ENCODE measurements at places on chromosomes 5 and 9.

- DNase-seq, result no peak
These were observed 24.7 kb upstream of the GABRA6 start for GRCh38 chr5:161660806-161661205.

- DNase-seq, result no peak
These were observed 52.8 kb upstream of the TAF11L2 start for GRCh38 chr5:17445185-17445584.

GRCh38 chr5:33692980-33693379 lies 198.8 kb downstream of the ADAMTS12 start:
- DNase-seq, result no peak

DNA sequence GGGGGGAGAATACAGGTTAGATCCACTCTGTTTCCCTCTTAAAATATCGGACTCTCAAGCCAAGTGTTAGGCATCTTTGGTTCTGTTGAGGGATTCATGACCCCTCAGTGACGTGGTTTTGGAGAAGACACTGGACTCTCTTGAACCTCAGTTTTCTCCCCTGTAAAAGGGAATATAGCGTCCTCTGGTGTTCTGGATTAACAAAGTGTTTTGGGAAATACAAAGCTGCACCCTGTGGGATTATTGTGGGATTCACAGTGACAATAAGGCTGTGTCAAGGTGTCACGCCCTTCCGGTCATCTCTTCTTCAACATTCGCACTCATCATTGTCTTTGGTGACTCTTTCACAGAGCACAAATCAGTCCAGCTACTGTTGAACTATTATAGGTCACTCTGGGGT lies 139.0 kb downstream of the IRX1 start:
- DNase-seq, result no peak
